ENCODE measurements at places on chromosomes 6 and 20. TPM values are rescaled to one million over a fixed set of nuclear protein-coding genes. Genes with fewer than 3 reads are reported as not detected.

The CAGE1 gene
- polyA plus RNA-seq, result not detected

The KIAA0408 gene
- 4.9 TPM for polyA plus RNA-seq

The EYA4 gene
- polyA plus RNA-seq, result 0.19 TPM

The RSPH4A gene
- polyA plus RNA-seq, result 1.2 TPM

The SAMD10 gene
- polyA plus RNA-seq, result 5.6 TPM

The ERVFRD-1 gene
- polyA plus RNA-seq, result not detected

The CST2 gene
- 2.3 TPM for polyA plus RNA-seq

The FOXQ1 gene
- 1.5 TPM for polyA plus RNA-seq

The PKHD1 gene
- 6.4 TPM for polyA plus RNA-seq

The CDK19 gene
- polyA plus RNA-seq, result 2.4 TPM

The STMND1 gene
- 1.1 TPM for polyA plus RNA-seq

The MYO6 gene
- 19.6 TPM for polyA plus RNA-seq

The VSX1 gene
- 0.77 TPM for polyA plus RNA-seq

The DDO gene
- 1.2 TPM for polyA plus RNA-seq

The MARCKS gene
- 24.3 TPM for polyA plus RNA-seq

The TMEM170B gene
- polyA plus RNA-seq, result 1.5 TPM

The RBM24 gene
- polyA plus RNA-seq, result 0.38 TPM

The KPNA5 gene
- 3.4 TPM for polyA plus RNA-seq

The SLC32A1 gene
- not detected for polyA plus RNA-seq

The TMEM151B gene
- 0.65 TPM for polyA plus RNA-seq

The EGFL8 gene
- 23.1 TPM for polyA plus RNA-seq

DNA sequence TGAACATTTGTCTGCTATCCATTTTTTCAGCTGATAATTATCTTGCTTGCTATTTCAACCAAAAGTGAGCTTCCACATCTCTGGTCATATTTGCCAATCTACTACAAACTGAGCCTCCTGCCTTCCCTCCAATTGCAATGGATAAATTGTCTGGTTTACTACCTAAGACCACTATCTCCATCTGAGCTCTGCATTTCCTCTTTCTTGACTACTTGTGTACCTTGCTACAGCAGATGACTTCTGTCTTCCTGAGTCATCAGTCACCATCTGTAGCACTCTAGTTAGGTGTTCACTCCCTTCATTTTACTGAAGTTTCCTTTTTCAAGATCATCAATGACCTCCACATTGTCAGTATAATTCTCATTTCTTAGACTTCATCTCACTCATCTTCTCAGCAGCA is 33.5 kb upstream of the PHIP start:
- no peak for DNase-seq

GRCh38 chr20:364905-365794 is 15.4 kb upstream of the TRIB3 start:
- DNase-seq, result no peak

GRCh38 chr6:125781314-125781868 is 9.4 kb upstream of the NCOA7 start:
- no peak for DNase-seq

GRCh38 chr6:116761779-116762178 is 3.7 kb downstream of the FAM162B start:
- DNase-seq, result no peak

DNA sequence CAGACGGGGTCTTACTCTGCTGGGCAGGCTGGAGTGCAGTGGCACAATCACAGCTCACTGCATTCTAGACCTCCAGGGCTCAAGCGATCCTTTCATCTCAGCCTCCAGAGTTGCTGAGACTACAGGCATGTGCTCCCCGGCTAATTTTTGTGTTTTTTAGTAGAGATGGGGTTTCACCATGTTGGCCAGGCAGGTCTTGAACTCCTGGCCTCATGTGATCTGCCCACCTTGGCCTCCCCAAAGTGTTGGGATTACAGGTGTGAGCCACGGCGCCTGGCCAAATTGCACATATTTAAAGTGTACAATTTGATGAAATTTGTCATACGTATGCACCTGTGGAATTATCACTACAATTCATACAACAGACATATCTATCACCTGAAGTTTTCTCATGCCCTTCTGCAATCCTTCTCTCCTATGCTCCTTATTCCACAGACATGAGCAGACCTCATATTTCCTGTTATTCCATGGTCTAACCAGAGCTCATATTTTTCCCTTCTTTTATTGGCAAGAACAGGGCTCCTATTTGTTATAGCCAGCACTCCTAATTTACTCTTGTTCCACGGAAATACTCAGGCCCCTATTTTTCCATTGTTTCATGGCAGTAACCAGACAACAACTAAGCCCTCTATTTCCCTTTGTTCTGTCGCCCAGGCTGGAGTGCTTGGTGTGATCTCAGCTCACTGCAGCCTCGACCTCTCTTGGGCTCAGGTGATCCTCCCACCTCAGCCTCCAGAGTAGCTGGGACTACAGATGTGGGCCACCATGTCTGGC is 2.2 kb upstream of the CSTL1 start:
- DNase-seq, result no peak

DNA sequence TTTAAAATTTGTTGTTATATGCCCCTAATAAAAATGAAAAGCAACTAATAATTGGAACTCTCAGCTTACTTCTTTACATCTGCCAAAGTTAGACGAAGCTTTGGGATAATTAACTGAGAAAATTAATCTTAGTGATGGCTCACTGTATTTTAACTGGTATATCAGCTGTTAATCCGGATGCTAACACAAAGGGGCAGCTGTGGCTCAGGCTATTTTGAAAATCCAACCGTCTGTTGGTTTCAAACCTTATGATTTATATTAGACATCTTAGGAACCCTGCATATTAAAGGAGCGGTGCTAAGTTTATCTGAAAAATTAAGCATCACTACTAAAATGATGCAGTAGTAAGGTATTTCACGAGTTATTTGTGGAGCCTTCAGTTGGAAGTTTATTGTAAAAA is 96.6 kb downstream of the AKAP7 start:
- DNase-seq, result no peak

DNA sequence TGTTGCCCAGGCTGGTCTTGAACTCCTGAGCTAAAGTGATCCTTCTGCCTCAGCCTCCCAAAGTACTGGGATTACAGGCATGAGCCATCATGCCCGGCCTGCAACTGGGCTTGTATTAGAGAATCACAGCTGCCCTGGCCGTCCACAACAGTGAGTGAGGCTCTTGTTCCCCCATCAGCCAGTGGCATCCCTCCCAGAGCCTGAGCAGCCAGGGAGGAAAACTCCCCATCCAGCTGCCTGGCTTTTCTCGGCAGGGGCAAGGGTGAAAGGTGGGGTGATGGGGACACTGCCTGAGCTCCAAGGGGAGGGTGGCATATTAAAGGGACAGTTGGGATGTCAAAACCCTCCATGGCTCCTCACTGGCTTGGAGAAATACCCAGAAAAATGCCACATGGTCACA is 185.6 kb downstream of the NFATC2 start:
- no peak for DNase-seq

- no peak for DNase-seq
Observed at GRCh38 chr20:32702706-32703425, 29.1 kb upstream of the C20orf203 start.

GRCh38 chr6:111534231-111534751 is 51.3 kb upstream of the REV3L start:
- peak; percentile 91 for DNase-seq

DNA sequence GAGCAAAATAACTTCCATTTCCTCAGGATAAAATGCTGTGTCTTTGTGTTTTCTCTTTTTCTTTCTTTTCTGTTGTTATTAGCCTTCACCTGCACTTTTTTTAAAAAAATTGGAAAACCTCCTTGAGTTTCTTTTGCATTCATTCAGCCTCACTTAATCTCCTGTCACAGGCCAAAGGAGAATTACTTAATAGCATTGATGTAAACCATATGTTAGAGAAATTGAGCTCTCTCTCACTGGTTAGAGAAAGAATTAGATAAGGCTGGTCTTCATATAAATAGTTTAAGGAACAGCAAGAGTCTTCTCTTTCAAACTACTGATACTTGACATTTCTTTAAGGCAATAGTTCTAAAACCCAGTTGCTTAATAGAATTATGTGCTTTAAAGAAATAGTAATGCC is 564.2 kb downstream of the TFAP2B start:
- DNase-seq, result no peak

- DNase-seq, result no peak
Observed at GRCh38 chr6:144729502-144729901, 444.4 kb downstream of the UTRN start.

- no peak for DNase-seq
Observed at GRCh38 chr20:16930656-16931055, 182.5 kb downstream of the OTOR start.

- no peak for DNase-seq
Observed at GRCh38 chr6:26206868-26207801, 119.9 kb downstream of the HFE start.

GRCh38 chr6:147054158-147054557 is 150.1 kb upstream of the STXBP5 start:
- DNase-seq, result no peak

- DNase-seq, result no peak
Observed at GRCh38 chr6:102038964-102039363, 645.5 kb downstream of the GRIK2 start.

DNA sequence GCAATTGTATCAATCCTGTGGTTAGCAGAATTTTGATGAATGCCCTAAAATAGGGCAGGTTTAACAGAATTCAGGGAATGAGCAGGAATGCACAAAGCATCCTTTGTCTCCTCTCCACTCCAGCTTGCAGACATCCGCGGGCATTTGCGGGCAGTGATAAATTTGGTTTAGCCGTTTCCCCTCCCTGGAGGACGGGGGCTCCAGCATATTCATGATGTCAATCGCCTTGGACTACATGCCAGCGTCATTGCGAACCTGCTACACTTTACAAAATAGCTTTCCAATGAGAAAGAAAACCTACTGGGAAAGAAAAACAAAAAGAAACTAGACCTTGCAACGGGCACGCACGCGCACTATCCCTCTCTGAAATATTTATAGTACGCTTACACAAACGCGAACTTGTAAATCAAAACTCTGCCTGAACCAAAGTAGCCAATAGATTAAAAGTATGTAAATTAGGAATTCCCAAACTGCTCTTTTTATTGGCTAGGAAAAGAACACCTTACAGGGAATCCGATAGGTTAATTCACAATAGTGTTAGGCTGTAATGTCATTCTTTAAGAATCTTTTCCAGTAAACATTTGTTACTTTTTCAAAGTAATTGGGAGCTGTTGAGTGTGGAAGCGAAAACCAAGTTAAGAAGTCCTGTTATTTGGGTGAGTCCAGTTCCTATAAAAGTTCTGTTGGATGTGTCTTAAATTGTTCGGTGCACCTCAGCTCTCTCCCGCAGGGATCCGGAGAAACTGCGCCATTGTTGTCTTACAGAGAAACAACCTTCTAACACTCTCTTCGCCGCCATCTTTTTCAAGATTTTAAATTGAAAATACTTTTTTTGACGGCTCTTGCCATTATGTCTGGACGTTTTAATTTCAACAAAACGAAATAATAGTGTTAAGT is 136.7 kb downstream of the HFE start:
- DNase-seq, result no peak

DNA sequence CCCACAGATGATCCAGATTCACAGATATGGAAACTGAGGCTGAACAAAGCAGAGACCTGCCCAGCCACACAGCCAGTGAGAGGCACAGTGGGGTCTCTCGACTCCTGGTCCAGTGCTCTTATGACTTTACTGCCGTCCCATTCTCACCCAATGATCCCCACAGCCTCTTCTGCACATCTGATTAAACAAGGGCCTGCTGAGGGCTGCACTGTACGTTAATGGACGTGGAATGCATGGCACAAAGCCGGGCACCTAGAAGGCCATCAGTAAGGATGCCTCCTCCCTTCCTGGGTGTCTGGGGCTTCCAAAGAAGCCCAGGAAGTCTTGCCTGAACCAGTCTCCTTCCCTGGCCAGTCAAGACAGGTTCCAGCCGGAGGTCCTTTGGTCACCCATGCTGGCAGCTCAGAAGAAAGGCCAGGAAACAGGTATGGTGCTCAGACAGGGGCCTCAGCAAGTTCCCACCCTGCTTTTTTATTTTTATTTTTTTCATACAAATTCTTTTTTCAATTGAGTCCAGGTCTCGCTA is 3.8 kb downstream of the TFEB start:
- DNase-seq, result peak; percentile 19

GRCh38 chr6:156773935-156774852 is 3.0 kb upstream of the ARID1B start:
- no peak for DNase-seq

GRCh38 chr20:59857966-59858365 is 75.5 kb downstream of the SYCP2 start:
- no peak for DNase-seq

DNA sequence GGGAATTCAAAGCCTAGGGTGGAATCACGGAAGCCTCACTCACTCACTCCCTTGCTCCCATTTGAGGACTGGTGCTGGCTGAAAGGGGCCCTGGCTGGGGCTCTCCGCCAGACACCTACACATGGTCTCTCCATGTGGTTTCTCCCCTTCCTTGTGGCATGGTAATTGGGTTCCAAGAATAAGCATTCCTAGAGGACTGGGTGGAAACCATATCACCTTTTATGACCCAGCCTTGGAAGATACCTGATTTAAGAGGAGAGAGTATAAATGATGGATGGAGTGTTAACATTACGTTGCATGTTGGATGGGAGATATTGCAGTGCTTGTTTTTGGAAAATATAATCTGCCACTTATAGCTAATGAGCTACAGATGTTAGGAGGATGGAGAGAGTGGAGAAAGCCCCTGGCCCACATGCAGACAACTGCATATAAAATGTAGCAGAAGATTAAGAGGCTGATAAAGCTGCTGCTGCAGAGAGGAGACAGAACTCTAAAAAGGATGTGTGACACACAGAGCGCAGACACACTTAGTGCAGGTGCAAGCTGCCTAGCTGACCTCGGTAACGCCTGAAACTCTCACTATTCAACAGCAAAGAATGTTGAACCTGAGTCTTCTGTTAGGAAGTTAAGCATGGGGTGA is 23.3 kb upstream of the CDKN1A start:
- DNase-seq, result no peak

DNA sequence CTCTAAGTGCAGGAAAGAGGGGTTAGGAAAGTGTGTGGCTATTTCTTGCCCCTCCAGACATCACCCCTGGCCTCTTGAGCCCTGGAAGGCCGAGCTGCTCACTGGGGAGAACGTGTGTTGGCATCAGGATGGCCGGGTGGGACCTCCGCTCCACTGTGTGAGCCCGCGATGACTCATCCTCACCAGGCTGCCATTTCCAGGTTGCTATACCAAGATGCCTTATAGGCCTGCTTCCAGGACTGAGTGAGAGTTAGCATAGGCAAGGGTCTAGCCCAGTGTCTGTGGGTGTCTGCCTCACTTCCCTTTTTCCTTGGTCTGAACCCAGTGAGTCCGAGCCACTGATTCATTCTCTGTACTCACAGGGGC is 105.0 kb downstream of the MRPL14 start:
- no peak for DNase-seq

GRCh38 chr20:6976106-6976900 is 208.8 kb downstream of the BMP2 start:
- no peak for DNase-seq
